ENCODE measurements at places on chromosomes 7 and 10.
A peak's percentile ranks its signal among the peaks of the same experiment; 100 is the strongest.

- DNase-seq = no peak
These were observed 145.5 kb upstream of the SEM1 start for GRCh38 chr7:96855139-96855538.

DNA sequence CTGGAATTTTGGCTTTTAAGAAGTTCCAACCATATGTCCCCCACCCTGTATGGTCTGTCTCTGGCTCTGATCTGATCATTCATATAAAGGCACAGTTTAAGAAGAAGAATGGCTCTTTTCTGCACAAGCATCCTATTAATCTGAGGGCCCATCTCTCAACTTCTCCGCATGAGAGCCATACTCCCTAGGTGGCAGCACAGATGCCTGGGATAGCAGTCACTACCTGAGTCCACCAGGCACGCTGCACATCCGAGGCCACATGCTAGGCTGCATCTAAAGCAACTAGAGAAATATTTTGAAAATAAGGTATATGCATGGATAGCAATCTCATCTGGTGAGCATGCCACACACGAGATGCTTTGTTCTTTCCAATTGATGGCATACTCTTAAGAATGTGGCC is 565.5 kb downstream of the PARD3 start:
- DNase-seq = no peak

GRCh38 chr10:34814223-34814912 is 728 bp downstream of the PARD3 start:
- DNase-seq = no peak

GRCh38 chr7:31432176-31432575 is 81.7 kb upstream of the ITPRID1 start:
- no peak for DNase-seq

DNA sequence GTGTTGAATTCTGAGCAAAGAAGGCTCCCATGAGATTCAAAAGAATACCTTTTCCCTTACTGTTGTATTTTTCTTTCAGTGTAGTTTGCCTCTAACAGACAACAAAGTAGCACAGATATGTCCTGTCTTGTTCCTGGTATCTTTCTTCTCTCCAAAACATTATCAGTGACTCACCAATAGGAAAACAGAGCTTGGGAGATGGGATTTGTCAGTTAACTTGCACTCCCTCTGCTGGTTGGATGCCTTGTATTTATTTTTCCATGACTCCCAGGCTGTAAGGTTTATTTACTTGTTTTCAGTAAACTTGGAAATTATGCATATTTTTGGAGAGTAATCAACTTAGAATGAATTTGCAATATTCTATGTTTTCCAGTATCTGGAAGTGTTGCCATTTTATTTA is 129.7 kb downstream of the SAMD9 start:
- no peak for DNase-seq

- no peak for DNase-seq
These were observed 244.4 kb downstream of the RPS24 start for GRCh38 chr10:78278058-78278404.

DNA sequence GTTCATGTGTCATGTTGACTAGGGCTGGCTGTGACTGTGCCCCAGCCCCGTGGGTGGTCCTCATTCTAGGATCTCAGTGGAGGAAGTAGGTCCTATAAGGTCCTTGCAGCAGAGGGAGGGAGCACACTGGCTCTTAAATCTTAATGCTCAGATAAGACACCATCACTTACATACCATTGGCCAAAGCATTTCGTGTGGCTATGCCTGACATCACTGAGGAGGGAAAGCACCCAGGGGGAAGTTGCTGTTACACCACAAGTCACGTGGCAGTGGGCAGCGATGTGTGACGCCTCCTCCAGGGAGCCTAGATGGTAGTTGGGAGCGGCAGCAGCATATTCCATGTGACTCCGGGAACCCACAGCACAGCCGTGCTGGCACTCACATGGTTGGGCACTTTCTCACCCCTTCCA is 224.7 kb upstream of the SH2B2 start:
- DNase-seq = no peak

GRCh38 chr7:120955577-120956149 is 5.1 kb downstream of the ING3 start:
- DNase-seq = no peak

DNA sequence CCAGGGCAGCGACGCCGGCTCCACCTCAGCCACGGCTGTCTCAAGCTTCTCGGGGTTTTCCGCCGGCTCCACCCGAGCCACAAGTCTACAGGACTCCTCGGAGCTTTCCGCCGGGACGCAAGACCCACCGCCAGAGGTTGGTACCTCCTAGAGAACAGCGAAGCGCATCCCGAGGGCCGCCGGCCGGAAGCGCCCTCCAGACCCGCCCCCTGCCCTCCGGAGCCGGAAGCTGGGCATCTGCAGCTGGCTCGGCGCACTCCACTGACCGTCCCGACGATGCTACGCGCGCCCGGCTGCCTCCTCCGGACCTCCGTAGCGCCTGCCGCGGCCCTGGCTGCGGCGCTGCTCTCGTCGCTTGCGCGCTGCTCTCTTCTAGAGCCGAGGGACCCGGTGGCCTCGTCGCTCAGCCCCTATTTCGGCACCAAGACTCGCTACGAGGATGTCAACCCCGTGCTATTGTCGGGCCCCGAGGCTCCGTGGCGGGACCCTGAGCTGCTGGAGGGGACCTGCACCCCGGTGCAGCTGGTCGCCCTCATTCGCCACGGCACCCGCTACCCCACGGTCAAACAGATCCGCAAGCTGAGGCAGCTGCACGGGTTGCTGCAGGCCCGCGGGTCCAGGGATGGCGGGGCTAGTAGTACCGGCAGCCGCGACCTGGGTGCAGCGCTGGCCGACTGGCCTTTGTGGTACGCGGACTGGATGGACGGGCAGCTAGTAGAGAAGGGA is at the start of gene MINPP1:
TSS of gene MINPP1 (plus strand) at position 254 of the 726 bp plus-strand sequence. CDS start at position 277, 23 bp downstream.
- peak; percentile 80 for DNase-seq

DNA sequence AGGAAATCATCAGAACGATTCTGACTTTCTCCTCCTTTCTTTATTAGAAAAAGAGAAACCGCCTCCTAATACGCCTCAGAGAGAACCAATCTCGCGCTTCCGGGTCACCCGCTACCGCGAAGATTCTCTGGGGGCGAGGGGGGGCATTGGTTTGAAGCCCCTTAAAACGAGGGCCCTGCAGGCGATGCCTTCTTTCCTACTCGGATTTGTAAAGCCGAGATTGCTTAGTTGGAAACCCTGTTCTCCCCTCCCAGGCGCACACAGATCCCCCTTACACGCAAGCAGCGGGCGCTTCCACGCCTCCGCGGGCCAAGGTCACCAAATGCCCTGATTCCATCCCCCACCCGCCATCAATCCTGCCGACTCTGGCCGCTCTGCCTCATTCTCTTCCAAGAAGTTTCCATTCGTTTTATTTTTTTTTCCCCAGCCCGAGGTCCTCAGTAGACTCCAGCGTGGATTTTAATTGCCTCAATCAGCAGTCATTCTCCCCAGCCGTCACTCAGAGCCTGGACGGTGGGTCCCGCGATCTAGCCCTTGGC is 1.1 kb upstream of the GAD2 start:
- DNase-seq = no peak

DNA sequence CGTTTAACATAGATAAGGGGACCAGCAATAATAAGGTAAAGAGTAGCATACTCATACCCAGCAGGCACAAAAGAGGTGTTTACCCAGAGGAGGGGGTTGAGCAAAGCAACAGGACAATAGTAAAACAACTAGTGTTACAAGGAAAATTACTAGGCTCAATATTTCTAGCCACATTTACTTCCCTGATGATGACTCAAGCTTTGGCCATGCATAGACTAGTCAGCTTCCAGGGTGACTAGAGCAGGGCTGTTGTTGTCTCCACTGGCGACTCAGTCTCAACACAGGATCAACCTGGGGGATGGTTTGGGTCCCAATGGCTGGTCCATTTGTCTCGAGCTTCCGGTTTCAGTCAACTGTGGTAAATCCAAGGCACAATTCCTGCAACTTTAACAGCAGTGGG is 217.7 kb upstream of the KCND2 start:
- DNase-seq = no peak

GRCh38 chr10:48437546-48437945 is 131.1 kb downstream of the MAPK8 start:
- no peak for DNase-seq

DNA sequence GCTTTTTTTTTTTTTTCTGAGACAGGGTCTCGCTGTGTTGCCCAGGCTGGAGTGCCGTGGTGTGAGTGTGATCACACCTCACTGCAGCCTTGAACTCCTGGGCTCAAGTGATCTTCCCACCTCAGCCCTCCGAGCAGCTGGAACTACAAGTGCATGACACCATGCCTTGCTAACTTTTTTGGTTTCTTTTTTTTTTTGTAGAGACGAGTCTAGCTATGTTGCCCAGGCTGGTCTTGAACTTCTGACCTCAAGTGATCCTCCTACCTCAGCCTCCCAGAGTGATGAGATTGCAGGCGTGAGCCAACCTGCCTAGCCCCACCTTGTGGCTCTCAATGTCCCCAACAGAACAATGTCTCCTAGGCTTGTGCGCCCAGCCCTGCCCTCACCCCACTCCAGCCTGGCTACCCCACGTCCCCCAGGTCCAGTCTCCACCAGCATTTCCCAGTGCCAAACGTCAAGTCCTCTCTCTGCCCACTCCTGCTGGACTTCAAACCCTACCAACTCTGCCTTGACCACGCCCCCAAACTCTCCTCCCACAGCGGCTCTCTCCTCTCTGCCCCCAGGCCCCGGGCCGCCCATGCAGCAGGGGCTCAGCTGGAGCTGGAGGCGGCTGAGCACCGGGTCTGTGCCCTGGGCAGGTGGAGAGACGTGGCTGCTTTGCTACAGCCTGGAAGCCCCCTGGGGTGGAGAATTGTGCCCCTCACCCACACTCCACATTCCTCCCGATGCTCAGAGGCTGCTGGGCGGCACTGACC is 18.9 kb downstream of the BHLHA15 start:
- no peak for DNase-seq

DNA sequence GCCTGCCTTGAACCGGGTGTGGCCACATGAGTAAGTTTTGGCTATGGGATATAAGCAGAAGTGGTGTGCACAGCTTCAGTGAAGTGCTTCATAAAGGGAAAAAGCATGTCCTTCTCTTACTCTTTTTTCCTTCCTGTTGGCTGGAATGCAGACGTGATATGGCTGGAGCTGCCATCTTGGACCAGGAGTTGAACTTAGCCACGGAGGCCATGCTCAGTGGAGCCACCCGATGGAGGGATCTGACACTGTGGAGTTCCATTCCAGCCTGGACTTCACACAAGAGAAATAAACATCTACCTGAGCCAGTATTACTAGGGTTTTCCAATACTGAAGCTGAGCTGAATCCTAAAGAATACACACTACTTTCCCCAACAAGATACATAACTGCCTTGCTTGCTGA is 52.3 kb downstream of the CCDC3 start:
- no peak for DNase-seq

DNA sequence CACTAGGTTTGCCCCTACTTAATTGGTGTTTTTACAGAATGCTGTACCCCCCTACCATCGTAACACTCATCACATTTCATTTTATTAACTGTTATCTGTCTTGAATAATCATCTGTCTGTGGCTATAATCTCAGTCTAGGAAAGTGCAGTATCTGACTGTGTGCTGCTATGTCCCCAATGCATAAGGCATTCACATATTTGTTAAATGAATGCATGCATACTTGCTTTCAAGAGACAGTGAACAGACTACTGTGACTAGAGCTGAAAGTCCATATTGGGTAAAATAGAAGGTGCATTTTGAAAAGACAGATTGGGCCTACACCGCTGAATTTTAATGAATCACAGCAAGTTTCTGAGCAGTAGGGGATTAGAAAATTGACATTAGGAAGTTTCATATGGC is 112.3 kb downstream of the ARHGAP12 start:
- no peak for DNase-seq

All from amygdala (tissue), 56 donors.